ENCODE measurements at places on chromosomes 5 and 9.

DNA sequence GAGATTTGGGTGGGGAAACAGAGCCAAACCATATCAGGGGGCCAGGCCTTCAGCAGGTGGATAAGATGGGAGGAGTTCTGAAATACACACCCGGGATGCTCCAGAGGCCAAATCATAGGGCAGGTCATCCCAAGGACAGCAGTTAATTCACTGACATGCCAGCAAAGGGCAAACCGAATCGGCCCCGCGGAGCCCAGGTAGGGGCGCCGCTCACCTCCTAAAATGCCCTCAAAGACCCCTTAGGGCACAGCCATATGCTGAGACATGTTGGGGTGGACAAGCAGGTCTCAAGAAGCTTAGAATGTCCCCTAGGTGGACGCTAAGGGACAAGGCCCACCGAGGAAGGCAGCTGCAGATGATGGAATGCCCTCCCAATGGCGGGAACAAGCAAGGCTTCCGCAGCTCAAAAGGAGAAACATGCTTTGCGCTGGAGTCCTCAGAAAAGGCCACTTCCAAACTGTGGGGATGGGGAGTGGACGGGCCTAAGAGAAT, 144.9 kb downstream of the ERCC6L2 start:
- no peak for DNase-seq

DNA sequence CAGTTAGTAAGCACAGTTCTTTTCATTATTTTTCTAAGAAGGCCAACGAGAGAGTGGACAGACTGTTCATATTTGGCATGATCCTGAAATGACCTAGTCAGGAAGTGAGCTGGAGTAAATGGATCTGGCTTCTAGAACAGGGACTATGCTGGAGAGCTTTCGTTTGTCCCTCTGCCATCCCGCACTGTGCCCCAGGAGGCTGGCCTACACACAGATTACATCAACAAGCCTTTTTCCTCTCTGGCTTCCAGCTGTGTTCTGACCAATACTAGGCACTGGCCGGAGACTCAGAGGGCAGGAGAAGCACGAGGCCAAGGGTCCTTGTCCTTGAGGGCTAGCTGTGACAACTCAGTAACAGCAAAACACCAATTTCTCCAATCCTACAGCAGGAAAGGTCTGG, 127.8 kb downstream of the MED27 start:
- no peak for DNase-seq

DNA sequence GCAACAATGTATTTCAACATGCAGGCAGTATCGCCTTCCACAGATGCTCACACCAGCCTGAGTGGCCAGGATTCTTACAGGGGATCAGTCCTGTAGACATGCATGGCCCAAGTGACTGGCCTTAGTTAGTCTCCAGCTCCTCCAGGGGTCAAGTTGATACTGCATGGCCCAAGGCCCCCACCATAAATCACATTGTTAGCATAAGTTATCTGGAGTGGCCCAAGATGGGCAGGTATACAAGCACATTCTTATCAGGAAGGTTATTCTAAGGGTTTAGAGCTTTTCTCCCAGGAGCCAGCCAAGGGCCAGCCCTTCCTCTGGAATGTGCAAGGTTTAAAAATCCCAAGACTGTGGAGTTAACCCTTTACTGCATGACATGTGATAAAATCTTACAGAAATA, 230.9 kb upstream of the NFIL3 start:
- DNase-seq, result no peak

- no peak for DNase-seq
Observed at GRCh38 chr5:43985411-43985810, 382.4 kb downstream of the NNT start.

DNA sequence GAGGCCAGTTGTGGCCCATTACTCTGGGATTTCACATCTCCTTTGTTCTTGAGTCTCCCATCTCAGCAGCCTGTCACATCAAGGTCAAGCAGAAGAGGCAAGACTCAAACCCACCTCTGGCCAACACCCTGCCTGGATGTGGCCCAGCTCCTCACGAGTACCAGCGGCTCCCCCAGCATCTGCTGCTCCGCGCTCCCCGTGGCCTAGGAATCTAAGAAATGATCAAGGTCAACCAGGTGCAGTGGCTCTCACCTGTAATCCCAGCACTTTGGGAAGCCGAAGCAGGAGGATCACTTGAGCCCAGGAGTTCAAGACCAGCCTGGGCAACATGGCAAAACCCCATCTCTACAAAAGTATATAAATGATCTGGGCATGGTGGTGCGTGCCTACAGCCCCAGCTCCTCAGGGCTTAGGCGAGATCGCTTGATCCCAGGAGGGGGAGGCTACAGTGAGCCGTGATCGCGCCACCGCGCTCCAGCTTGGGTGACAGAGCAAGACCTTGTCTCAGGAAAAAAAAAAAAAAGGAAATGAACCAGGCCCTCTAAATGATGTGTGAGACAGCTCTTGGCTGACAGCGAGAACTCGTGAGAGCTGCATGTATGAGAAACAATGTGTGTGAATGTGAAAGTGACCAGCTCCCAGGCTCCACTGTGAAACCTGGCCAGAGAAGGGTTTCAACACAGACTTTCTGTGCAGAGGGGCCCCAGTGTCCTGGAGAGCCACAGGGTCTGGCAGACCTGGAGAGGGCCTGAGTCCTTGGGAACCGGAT, 61.6 kb upstream of the ANGPTL2 start:
- DNase-seq, result no peak

GRCh38 chr5:102782217-102782872, 27.2 kb downstream of the PAM start:
- DNase-seq, result no peak

DNA sequence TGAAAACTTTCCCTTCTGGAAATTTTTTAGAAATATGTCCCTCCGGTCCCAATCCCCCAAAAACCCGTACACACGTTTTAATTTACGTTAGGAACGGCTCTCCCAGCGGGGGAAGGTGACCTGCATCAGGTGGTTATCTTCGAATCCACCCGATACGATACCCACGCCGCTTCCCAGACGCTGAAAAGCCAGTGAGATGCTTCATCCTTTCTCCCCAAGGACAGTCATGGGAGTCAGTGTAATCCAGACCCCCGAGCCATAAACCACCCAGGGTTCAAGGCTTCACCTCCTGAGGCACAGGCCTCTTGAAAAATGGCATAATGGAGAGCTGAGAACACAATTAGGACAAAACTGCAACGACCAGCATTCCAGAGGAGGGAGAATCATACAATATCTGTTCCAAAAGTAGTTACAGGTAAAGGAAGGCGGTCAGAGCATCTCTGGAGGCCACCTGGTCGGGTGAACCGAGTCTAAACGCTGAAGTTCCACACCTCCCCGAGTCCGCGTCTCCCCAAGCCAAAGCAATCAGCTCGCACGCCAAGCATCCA, 857 bp downstream of the FAM169A start:
- no peak for DNase-seq

DNA sequence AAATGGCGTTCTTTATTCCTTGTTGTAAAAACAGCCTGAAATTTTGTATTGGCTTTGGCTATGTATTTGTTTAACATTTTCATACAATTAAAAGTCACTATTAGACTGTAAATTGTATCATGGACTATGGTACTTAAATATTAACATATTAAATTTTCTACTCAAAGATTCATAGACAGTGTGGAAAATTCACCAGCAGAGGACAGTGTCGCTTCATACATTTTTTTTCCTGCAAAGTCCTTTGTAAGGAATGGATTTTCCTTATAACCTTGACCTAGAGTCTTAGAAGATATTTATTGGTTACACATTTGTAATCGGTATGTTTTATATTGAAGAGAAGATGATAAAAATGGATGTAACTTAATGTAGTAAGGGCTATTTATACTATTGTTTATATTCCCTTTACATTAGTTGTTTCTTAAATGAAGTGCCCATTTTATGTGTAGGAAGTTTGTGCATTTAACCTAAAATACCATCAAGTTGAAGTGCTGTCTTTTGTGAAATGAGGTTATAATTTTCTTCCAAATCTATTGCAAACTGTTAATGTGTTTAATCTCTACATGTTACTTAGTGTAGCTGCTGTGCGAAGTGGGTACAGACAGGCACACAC, 150.1 kb downstream of the KDM4C start:
- DNase-seq, result no peak

GRCh38 chr9:135278586-135278985, 191.1 kb downstream of the OLFM1 start:
- no peak for DNase-seq

DNA sequence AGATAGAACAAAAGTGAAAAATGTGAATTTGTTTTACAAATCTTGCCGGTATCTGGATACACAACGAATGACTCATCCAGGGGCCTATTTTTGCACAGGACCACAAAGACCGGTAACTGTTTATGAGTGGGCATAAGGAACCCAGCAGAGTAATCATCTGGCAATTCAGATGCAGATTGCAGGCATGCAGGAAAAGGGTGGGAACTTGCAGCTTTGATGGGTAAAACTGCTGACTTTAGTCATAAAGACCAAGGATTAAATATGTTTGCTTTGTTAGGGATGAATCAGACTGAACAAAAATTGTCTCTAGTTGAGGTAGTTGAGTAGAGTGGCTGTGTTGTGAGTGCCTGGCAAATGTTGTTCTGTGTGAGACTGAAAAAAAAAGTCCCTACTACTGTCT, 309.6 kb upstream of the CCNH start:
- DNase-seq, result no peak

GRCh38 chr9:123680352-123680751, 249.6 kb downstream of the DENND1A start:
- no peak for DNase-seq

GRCh38 chr9:65459756-65460320, 174.8 kb upstream of the FOXD4L5 start:
- no peak for DNase-seq

DNA sequence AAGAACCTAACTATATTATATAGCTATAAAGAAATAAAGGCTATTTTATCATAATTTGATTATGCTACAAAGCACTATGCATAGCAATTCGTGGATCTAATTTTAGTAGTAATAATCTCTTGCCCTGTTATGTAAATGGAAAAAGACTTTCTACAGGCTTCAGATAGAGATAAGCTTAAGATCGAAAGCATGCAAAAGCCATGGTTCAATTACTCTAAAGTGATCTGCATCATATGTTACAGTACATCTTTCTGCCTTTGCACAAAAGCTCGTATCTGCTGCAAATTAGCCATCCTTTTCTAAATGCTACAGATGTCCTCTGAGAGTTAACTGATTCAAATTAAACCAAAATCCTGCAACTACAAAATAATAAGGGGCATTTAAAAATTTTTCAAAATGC, 234.8 kb upstream of the TMEM161B start:
- no peak for DNase-seq

DNA sequence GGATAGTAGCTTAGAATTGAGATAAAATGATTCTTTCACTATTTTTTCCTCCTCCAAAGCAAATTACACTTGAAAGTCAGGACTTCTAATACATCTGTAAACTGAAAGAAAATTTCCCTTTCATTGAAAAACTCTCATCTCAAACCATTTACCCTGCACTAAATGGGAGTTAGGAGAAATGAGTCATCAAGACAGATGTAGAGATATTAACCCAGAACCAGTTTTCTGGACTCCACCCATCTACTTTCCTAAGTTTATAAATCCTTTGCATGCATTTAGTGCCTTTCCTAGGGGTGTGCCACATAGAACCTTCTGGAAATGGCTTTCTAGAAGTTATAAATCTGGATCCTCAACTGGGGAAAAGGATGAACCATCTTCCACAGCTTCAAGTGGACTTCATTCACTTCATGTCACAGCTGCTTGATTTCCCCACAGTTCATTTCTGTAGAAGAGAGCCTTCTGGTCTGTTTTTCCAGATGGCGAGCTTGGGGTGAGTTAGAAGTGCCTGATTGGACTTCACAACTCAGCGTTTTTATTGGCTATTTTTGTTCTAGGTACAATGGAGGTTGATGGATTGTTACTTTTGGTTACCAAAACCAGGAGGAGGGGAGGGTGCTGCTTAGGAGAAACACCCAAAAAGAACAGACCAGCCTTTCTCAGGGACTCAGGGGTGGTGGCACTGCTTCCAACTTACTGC, 72.5 kb upstream of the GPR151 start:
- DNase-seq, result no peak

GRCh38 chr9:112149211-112149610, 25.9 kb downstream of the SUSD1 start:
- no peak for DNase-seq

GRCh38 chr9:137502008-137502911, 43.1 kb upstream of the NSMF start:
- no peak for DNase-seq

- DNase-seq, result no peak
Observed at GRCh38 chr5:66821688-66822429, 225.7 kb downstream of the MAST4 start.

DNA sequence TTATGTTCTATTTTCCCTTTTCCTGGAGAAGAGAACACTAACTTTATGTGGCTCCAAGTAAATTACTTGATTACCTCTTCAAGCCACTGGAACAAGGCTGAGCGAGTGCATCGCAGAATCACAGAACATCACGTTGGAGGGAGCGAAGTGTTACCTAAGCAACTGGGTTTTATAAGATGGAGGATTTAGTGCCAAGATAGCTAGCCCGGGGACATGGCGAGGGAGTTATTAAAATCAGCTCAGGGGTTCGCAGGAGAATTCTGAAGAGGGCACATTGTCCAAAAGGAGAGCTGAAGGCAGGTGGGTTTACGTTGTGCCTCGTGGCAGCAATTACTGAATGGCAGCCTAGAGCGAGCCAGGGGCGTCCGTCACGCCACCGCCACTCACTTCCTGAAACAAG, 563.2 kb upstream of the ADAMTS16 start:
- no peak for DNase-seq

GRCh38 chr5:89064054-89064453, 181.1 kb upstream of the MEF2C start:
- DNase-seq, result no peak

GRCh38 chr5:2433086-2433485, 318.4 kb downstream of the IRX2 start:
- DNase-seq, result no peak

All from naive B cell (primary cell).